ENCODE measurements at places on chromosomes 5 and 9.

DNA sequence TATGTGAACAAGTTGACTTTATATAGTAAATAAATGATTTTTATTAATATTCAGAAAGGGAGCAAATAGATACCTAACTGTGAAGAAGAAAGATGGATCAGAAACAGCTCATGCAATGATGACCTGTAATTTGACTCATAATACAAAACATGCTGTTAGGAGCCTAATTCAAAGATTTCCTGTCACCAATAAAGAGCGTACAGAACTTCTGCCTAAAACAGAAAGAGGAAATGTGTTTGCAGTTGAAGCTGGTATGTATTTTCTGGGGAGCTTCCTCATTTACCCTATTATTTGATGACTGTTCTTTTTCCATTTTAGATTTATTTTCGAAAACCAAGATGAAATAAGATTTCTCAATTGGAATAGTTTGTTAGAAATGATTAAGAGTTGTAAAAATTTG lies 11.4 kb downstream of the YTHDC2 start:
- DNase-seq: no peak

DNA sequence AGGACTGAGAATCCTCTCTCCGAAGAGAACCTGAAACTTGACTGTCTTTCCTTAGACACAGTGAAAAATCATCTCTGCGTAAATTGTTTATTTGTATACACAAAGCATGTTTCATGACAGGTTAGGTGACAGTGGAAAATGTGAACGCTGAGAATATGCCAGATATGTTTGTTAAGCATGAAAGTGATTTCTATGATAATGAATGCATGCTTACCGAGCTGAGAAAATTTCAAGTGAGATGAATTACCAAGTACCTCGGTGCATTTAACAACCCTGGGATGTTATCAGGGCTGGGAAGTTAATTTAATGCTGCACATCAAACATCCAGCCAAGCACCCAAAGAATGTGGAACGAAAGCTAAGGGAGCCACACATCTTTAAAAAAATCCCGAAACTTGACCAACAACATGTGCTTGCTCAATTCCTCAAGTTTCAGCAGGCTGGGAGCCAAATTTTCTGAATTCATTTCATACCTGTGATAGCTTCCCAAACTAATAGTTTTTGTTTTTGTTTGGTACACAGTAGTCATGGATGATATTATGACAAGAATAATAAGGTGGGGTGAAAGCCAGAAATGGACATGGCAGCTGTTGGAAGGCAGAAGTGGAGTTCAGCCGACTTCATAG lies 336.9 kb downstream of the ARHGEF28 start:
- no peak for DNase-seq

- no peak for DNase-seq
Measured at GRCh38 chr5:87754009-87754757, 341.5 kb upstream of the CCNH start.

DNA sequence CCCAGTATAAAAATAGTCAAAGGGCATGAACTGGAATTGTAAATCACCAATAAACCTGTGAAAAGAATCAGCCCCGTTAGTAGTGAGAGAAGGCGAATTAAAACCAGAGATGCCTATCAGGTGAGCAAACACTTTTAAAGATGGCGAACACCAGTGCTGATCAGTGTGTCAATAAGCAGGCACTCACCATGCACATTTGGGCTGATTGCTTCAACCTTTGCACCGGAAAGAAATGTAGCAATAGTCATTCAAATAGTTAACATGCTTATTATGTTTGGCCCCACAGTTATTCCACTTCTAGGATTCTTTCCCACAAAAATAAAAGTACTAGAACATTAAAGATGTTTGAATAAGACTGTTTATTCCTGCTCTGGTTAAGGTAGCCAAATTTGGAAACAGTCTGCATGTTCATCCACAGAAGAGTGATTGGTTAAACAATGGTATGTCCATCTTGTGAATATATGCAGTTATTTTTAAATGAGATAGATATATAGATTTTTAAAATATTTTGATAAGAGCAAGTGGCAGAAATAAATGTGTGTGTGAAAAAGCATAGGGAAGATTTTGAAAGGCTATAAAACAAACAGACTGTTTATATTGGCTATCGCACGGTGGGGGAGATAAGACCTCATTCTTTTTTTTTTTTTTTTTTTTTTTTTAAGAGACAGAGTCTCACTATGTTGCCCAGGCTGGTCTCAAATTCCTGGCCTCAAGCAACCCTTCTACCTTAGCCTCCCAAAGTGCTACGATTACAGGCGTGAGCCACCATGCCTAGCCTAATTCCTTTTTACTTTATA lies 112.2 kb downstream of the PIP5K1B start:
- DNase-seq: no peak

Measured in stimulated activated CD4-positive, alpha-beta T cell treated with anti-CD3 and anti-CD28 coated beads, Interleukin-12 subunit alpha, Interleukin-12 subunit beta, amount 100 ng/mL, for 24 hours (primary cell).